ENCODE measurements at places on chromosomes 5 and 9.
A peak's percentile ranks its signal among the peaks of the same experiment; 100 is the strongest.

- H3K4me3 ChIP-seq = no peak overlapping the region
- no peaks in the 10 kb centered on the region for H3K27me3 ChIP-seq
- no peak overlapping the region for H3K27ac ChIP-seq
- DNase-seq = no peak
Measured at GRCh38 chr5:177183142-177183541, 49.6 kb downstream of the NSD1 start.

- no peak for DNase-seq
- H3K27me3 ChIP-seq = no peaks in the 10 kb centered on the region
- no peak overlapping the region for H3K27ac ChIP-seq
- no peak overlapping the region for H3K4me3 ChIP-seq
- peaks cover 2% of the 10 kb centered on the region for H3K36me3 ChIP-seq
Measured at GRCh38 chr9:131594906-131595665, 49.8 kb downstream of the PRRT1B start.

- H3K27ac ChIP-seq = peak overlapping the region; percentile 30
- DNase-seq = no peak
- no peaks in the 10 kb centered on the region for H3K36me3 ChIP-seq
- peaks cover 62% of the 10 kb centered on the region for H3K27me3 ChIP-seq
Measured at GRCh38 chr9:132181796-132182313, 20.0 kb downstream of the NTNG2 start.

GRCh38 chr5:3376611-3377010 is 219.0 kb upstream of the IRX1 start:
- H3K4me3 ChIP-seq = no peak overlapping the region
- no peaks in the 10 kb centered on the region for H3K4me1 ChIP-seq
- peaks cover 26% of the 10 kb centered on the region for H3K27me3 ChIP-seq
- H3K36me3 ChIP-seq = no peaks in the 10 kb centered on the region

GRCh38 chr5:17317473-17317872 is 100.0 kb downstream of the BASP1 start:
- no peak overlapping the region for H3K4me3 ChIP-seq
- no peaks in the 10 kb centered on the region for H3K27me3 ChIP-seq
- peaks cover 29% of the 10 kb centered on the region for H3K4me1 ChIP-seq
- H3K36me3 ChIP-seq = no peaks in the 10 kb centered on the region

DNA sequence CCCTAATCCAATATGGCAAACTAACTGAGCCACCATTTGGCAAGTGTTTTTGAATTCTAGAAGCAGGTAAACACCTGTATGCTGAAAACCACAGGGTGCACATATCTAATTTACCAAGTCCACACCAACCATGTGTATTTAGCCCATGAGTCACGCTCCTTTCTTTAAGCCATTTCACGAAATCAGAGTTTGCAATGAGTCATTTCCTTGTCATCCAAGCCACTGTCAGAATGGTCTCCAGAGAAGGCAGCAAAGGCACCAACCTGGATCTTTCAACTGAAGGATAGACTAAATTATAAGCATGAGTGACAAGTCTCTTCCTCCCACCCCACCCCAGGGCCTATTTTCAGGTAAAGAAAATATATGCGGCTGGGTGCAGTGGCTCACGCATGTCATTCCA is 110.0 kb downstream of the PAX5 start:
- DNase-seq = no peak
- no peak overlapping the region for H3K27ac ChIP-seq
- no peak overlapping the region for H3K4me3 ChIP-seq
- no peaks in the 10 kb centered on the region for H3K4me1 ChIP-seq

- H3K4me1 ChIP-seq = peaks cover 19% of the 10 kb centered on the region
- DNase-seq = no peak
- H3K36me3 ChIP-seq = no peaks in the 10 kb centered on the region
- no peak overlapping the region for H3K4me3 ChIP-seq
Measured at GRCh38 chr9:129380961-129381401, 202.9 kb upstream of the IER5L start.

GRCh38 chr5:152405145-152405544 is at the start of gene NMUR2:
Gene NMUR2, minus strand, starts transcription at chr5:152405279. Its CDS starts 166 bp downstream, at chr5:152405113.
- DNase-seq = peak; percentile 23
- peaks cover 5% of the 10 kb centered on the region for H3K27me3 ChIP-seq
- no peak within 1 kb of the TSS for H3K27ac ChIP-seq
- peak within 1 kb of the TSS; percentile 27 for H3K4me3 ChIP-seq
- H3K4me1 ChIP-seq = peaks cover 7% of the 10 kb centered on the region

DNA sequence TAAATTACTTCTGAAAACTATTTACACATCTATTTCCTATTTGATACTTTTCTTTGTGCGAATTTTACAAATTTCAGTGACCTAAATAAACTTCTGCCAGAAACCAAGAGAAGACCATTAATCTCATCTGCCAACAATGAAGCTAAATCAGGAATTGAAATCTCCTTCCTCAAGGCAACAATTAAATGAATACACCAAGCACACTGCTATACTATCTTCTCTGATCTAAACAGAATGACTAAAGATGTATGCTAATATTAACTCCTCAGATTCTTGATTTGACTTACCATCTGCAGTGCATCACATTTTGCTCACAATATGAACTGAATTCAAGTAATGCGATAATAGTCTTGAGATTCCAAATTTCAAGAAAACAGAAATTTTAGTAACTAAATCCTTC is 82.3 kb downstream of the CEP120 start:
- no peaks in the 10 kb centered on the region for H3K27me3 ChIP-seq
- no peak overlapping the region for H3K4me3 ChIP-seq
- H3K27ac ChIP-seq = no peak overlapping the region
- H3K36me3 ChIP-seq = peaks cover 1% of the 10 kb centered on the region

Data from mesothelial cell of epicardium (in vitro differentiated cells).